Hepatocyte (in vitro differentiated cells): ENCODE measurements at places on chromosomes 3 and 15.

- no peak for DNase-seq
Measured at GRCh38 chr3:18111796-18112232, 313.3 kb downstream of the SATB1 start.

- no peak for DNase-seq
Measured at GRCh38 chr15:53757906-53758305, 1.6 kb downstream of the WDR72 start.

GRCh38 chr3:71372241-71372768 lies 211.2 kb downstream of the FOXP1 start:
- DNase-seq = peak; percentile 64

DNA sequence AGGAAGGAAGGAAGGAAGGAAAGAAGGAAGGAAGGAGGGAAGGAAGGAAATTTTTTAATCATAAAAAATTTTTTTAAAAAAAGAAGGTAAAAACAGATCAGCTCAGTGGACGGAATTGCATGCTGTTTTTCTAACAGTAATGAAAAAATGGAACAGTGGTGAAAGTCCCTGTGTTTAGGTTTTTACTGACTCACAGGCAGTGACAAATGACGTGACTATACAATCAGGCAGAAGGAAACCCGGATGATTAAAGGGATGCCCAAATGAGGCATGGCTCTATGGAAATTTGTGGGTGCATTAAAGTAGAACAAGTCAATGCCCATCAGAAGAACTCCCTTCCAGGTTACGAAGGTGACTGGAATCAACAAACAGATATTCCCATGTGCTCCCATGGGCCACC lies 135.0 kb downstream of the IMPG2 start:
- DNase-seq = no peak

DNA sequence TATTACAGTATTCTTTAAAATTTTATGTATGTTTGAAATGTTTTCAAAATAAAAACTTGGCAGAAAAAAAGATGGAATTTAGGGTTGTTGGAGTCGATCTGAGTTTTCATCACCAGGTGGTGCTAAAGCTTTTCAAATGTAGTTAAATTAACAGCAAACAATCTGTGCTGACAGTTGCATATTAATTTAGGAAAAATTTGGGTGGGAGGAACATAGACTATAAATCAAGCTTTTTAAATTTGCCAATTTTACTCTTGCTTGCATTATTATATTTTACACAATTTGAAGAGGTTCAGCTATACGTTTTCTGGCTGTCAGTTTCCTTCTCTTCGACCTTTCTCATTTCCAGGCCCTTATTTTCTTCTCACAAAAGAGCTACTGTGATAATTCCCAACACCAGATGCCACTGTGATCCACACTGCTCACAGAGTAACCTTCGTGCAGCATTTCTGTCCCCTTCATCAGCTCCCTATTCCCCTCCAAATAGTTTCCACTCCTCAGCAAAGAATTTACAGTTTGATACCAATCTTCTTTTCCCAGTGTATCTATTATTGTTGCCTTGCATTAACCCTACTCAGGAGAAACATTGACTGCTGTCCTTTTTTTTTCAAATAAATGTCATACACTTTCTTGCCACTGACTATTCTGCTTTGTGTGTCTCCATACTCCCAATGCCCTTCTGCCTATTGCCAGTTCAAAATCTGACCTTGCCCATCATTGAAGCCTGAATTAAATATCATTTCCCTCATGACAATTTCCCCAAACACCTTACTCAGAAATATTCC lies 53.4 kb upstream of the EIF5A2 start:
- DNase-seq = peak; percentile 50

GRCh38 chr15:65460741-65461347 lies 38.1 kb upstream of the IGDCC4 start:
- no peak for DNase-seq

- no peak for DNase-seq
Measured at GRCh38 chr3:39108200-39108710, 775 bp downstream of the TTC21A start.

DNA sequence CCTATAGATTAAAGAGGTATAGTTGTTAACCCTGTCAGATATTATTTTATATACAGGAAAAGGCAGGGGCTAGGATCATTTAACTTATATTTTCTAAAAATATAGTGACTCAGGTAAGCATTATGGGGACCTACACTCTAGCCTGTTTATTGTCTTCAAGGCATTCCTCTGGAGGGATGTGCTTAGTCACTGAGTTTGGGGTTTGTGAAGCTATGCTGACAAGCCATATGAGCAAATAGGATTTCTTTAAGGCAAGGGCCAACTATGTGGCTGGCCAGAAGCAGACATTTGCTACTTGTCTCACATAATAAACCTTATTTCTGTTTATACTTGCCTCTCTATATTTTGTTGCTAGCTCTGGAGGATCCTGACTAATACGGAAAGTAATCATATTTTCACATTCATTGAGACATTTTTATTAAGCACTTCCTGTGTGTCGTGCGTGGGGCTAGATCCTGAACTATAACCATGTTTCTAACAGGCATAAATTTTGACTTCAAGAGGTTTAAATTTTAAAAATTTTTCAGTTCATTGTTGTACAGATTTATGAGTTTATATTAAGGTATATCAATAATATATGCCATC lies 153.4 kb downstream of the OTOL1 start:
- peak; percentile 5 for DNase-seq

DNA sequence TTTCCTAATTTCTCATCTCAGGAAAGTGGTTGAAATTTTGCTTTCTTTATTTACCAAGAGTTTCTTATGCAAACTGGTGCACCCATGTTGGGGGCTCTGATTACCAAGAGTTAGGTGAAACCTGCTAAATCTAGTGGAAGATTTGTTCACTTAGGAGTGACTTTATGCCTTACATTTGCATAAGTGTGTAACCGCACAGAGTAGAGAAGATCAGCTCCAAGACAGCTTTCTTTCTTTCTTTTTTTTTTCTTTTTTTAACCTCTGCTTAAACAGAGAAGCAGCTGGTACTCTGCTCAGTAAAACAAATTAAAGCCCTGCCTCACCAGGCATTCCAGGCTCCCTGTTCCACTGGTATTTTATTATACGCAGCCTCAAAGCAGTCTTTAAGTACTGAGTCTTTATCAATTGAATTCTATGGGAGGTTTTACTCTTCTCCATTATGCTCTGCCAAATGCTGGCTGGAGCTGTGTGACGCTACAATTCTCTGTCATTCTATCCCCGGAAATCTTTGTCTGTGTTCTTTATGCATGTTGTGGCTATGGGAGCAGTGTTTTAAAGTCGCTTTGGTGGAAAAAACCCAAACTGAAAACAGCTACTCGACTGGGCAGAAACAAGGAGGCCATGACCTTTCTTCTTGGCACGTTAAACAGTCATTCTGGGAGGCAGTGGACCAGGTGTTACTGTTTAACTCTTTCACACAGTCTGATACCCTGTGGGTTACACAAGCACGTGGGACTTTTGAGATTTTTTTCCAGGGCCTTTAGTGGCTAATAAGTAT lies 55.2 kb upstream of the GBE1 start:
- DNase-seq = peak; percentile 14

GRCh38 chr3:117540597-117540996 lies 831.0 kb downstream of the TUSC7 start:
- DNase-seq = no peak

- no peak for DNase-seq
Measured at GRCh38 chr3:64422932-64423331, 197.7 kb upstream of the PRICKLE2 start.

DNA sequence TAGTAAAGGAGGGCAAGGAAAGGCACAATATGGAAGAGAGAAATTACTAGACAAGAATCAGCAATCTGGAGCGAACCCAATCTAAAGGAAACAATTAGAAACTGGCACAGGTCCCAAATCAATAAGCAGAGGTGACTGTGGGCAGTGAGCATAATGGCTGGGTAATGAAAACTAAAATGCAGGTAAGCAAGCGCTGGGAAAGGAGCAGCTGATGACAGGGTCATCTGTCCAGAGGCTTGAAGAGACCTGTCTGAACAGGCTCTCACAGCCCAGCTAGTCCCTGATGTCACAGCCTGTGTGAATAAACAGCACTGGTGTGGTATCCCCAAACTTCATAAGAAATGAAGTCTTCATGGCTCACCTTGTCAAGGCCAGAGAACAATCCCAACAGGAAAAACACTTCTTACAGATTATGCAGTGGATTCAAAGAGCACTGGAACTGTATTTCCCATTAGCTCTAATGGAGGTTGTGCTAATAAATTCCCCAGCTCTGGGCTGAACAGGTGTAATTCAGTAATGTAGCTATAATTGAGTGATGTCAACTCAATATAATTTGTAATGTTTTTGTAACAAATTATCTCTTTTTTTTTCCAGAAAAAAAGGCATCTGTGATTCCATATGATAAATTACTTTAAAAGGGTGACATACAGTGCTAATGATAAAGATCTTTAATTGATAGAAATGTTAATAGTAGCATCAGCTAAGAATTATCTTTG lies 197.3 kb downstream of the FHIT start:
- peak; percentile 19 for DNase-seq

GRCh38 chr15:87489456-87489855 lies 767.1 kb downstream of the NTRK3 start:
- no peak for DNase-seq

DNA sequence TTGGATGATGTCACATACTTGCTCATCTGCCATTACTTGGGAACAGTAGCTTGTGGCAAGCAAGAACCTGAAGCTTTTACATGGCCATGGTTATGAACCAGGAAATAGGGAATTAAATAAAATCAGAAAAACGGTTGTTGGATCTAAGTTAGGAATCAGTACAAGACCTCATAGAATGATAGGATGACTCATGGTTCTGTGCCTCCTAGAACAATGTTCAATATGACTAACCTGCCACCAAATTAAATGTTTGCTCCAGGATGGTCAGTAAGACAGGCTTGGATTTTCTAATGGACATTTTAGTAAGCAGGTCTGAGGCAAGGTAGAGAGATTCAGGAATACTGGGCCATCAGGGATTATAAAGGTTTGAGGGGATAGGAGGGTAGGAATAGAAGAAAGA lies 218.9 kb downstream of the PLOD2 start:
- DNase-seq = no peak

DNA sequence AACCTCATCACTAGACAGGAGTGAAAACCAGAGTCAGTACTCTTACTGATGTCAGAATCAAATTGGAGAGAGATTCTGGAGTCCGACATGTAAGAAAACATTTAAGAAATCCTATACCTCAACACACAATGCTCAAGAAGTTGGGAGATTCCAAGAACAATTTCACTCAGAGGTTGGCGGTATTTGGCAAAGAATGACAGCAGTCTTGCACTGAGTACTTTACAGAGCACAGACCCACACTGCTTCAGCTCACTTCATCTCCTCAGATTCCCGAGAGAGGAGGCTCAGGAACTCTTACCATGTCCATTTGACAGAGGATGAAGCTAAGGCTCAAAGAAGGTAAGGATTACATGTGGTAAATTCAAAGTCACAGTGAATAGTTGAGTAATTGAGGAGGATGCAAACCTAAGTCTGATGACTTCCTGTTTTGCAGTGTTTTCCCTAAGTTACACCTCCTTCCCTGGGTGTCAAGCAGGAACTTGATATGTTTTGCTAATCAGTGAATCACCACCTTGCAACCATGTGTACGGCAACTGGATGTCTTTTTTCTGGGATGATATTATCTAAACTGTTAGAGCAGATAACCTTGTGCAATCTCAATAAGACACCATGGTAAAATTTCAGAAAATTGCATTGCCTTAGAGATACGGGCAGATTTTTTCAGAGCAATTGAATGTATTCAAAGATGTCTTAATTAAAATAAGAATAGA lies 61.3 kb upstream of the MME start:
- no peak for DNase-seq

DNA sequence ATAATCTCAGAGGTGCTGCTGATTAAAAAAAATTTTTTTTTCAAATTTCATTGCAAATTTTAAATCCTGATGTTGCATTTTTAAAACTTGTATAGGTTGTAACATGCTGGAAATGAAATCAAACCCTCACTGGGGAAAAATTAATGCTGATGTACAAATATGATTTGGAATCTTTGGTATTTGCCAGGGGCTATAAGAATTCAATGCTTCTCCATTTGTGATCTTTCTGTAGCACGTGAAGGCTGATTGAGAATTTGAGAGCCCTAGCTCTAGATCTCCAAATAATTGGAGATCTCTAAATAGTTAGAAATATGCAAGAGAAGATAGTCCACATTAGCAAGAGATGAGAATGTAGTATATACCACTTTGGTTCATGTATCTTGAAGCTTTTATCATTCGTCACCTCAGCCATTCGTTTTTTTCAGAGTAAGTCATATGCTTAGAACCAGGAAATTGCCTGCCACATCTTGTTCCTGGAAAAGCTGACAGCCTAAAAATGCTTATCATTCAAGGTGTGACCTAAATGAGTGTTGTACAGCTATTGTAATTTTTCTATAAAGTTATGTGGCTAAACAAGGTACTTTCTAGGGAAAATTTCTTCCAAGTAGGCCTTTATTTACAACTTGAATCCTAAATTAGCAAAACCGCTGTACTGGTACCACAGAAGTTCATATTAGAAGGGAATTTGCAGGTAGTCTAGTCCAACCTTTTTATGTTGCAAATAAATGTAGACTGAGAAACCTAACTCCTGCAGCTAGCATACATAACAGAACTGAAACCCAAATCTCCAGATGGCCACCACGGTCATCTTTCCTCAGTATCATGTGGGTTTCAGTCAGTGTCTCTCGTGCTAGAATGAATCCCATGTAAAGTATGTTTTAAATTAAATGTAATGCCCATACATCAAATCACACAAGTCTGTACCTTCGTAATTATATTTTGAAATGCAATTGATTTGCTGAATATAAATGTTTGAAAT lies 48.5 kb downstream of the FNDC3B start:
- no peak for DNase-seq

- no peak for DNase-seq
Measured at GRCh38 chr3:188558343-188559071, 404.6 kb downstream of the LPP start.

- no peak for DNase-seq
Measured at GRCh38 chr3:5531741-5532290, 344.3 kb downstream of the EDEM1 start.

DNA sequence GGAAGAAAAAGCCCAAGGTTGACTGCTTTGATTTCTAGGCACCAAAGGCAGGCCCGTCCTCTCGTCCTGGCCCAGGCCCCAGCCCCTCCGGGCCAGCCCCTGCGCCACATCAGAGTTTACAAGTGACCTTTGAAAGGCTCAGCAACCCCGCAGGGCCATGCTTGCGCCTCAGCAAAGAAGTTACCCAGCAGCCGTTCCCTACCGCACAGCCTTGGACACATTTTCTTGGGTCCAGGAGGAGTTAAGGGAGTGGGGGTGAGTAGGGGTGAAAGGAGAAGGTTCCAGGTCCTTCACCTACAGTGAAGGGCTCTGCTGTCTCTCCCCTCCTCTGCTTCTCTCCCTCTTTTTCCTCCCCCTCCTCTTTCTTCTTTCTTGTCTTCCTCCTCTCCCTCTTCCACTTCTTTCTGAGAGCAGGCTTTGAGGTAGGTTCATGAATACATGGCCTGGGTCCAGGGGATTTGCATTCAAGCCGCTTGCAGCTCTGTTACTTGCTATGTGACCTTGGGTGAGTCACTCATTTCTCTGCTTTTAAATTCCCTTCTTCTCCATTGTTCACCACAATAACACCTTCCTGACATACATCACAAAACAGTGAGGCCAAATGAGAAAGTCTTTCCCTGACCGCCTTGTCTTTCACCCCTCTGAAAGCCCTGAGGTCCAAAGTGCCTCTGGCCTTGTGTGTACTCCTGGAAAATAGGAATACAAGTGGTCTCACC lies 223.3 kb upstream of the TPRG1 start:
- peak; percentile 67 for DNase-seq

GRCh38 chr3:187880441-187880840 lies 135.2 kb upstream of the BCL6 start:
- DNase-seq = no peak

GRCh38 chr3:13069495-13069894 lies 3.7 kb downstream of the IQSEC1 start:
- DNase-seq = no peak
